CD8-positive, alpha-beta T cell (primary cell): ENCODE measurements at places on chromosomes 12 and 14.

DNA sequence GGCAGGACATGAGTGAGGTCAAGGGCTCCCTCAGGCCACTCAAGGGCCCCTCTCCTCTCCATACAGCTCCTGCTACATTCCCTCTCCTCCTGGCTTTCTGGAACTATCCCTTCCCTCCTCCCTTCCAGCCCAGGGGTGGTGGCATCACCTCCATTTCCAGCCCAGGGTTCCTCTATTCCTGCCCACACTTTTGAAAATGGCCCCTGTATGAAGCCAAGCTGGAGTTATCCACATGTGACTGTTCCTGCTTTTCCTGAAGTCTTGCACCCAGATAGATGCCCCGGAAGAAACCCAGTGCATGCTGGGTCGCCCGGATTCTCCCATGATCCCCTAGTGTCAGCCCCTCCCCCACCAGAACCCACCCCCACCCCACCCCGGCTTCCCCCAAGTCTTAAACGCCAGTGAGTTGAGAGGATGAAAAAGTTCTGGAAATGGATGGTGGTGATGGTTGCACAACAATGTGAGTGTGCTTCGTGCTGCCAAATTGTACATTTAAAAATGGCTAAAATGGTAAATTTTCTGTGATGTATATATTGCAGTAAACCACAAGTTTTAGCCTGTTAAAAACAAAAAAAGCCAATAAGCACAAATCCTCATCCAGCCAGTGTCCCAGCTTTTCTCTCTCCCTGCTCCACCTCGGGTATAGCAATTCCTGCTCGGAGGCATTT, 136.9 kb downstream of the SCARB1 start:
- no peak for DNase-seq

DNA sequence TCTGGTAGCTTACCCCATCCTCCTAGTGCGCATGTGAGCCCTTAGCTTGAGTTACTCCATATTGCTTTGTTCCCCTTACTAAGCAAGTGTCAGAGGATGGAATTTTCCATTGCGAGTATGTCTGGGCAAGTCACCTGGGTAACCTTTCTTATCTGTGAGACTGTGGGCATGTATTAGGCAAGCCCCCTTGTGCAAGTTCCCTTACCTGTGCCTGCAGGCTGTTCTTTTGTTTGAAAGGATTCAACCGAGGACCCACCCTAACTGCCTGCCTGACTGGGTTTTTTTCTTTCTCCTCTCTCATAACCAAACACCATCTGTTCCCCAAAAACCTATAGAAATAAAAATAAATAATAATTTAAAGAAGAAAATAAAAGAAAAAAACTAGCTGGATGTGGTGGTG, 22.3 kb upstream of the PPP2R5E start:
- no peak for DNase-seq

GRCh38 chr14:82112210-82112839, 578.7 kb upstream of the SEL1L start:
- no peak for DNase-seq

DNA sequence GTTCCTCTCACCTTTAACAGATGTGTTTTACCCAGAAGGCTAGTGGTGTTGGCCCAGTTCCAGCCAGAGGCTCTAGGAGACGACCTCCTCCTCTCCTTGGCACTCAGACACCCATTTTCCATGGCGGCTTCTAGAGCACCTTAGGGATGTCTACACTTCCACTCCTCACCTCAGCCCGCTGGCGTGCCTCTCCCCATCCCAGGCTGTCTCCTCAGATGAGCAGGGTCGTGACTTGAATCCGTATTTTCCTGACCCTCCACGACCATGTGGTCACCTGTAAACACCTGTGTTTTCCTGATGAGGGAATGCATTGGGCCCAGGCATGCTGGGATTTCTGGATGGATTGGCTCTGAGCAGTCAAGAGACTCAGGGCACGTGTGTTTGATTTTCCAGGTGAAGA, 21.8 kb upstream of the RIN3 start:
- no peak for DNase-seq

- DNase-seq = no peak
These were observed 26.3 kb upstream of the CISTR start for GRCh38 chr12:53777936-53778644.

- no peak for DNase-seq
These were observed 16.3 kb downstream of the AKAP6 start for GRCh38 chr14:32345311-32345791.

- DNase-seq = no peak
These were observed 7.0 kb downstream of the SLIRP start for GRCh38 chr14:77714926-77715325.

GRCh38 chr14:101721951-101722661, 39.4 kb upstream of the PPP2R5C start:
- DNase-seq = peak; percentile 84

GRCh38 chr12:46370380-46370734, 2.2 kb downstream of the SLC38A2 start:
- no peak for DNase-seq

GRCh38 chr14:50343434-50343833, 31.3 kb downstream of the DMAC2L start:
- DNase-seq = no peak

DNA sequence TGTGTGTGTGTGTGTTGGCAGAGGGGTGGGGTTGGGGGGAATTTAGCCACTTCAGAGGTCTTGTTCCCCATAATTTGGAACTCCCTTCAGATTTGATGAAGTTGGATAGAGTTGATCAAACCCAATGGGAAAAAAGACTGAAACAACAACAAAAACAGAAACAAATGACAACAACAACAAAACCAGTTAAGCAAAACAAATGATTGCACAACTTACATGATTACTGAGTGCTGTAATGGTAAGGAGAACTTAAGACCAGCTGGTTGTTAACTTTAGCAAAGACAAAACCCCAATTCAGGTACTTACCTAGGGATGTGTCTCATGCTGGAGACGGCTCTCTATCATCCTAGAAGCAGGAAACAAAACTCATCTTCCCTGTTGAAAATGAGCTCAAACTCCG, 107.8 kb upstream of the DDHD1 start:
- DNase-seq = no peak

- no peak for DNase-seq
These were observed 33.1 kb downstream of the CLMN start for GRCh38 chr14:95286645-95287044.

- DNase-seq = peak; percentile 84
These were observed 17.7 kb downstream of the RIN3 start for GRCh38 chr14:92531106-92531873.

DNA sequence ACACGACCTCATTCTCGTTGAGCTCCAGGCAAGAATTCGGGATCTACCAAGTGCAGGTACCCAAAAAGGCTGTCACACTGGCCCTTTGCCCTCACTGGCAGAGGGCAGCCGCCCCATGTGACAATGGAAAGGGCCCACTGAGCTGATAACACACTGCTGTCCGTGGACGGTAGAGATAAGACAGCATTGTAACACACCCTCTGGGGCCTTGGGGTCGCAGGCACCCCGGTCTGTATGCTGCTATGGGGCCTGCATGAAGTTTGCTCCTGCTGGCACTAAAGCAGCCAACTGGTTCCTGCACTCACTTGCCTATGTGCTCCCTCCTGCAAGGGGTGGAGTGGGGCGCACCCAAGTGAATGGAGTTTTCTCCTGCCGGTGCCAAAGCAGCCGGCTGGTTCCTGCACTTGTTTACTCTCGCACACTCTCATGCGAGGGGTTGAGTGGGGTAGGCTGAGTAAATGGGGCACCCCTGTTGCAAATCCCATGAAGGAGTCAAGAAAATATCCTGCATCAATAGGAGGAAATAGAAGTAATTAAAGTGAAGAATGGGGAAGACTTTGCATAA, 477.9 kb downstream of the ATP23 start:
- no peak for DNase-seq

GRCh38 chr12:131012279-131013069, 58.8 kb downstream of the ADGRD1 start:
- no peak for DNase-seq

- DNase-seq = no peak
These were observed 953.8 kb downstream of the TRHDE start for GRCh38 chr12:73225941-73226340.

DNA sequence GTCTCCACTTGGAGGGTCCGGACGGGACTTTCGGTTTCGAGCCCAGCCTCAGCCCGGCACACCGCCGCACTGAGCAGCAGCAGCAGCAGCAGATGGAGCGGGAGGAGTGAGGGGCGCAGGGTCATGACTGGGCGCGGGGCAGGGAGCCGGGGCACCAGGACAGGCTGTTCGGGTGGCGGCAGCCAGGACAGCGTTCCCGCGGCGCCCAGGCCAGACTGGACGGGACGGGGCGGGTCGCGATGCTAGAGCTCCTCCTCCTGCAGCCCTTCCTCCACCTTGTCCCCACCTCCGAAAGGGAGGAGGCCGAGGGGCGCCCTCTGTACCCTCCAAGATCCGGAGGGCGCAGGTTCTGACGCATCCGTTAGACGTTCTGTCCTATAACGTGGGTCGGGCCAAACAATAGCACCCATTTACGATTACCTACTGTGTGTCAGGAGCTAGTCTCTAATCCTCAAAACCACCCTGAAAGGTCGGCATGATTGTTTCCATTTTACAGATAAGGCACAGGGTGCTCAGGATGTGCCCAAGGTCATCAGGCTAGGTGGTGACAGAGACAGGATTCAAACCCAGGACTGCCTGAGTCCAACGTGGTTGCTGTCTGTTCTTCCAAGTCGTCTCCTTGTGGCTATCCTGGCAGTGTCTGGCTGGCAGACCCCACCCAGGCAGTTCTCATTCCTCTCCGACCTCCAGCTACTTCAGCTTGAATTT, at the start of gene FKBP11:
TSS of gene FKBP11 (minus strand) at position 189 of the 708 bp plus-strand sequence. CDS start at position 125, 64 bp downstream.
- DNase-seq = peak; percentile 65

- DNase-seq = peak; percentile 63
These were observed 115.5 kb downstream of the SLC2A13 start for GRCh38 chr12:39990122-39991101.

DNA sequence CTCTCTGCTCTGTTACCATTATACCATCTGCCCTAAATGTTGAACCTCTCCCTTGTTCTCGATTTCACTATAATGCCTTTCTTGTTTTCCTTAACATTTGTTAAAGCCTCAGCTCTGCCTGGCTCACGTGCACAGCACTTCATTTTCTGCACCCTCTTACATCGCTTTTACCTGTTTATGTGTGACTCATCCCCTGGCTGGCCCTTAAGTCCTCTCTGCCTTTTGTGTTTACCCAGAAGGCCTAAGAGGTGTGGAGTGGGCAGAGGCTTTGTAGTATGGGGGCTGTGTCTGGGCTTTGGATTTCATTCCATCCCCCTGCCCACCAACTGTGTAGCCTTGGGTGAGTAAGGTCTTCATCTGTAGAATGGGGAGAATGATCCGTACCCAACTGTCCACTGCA, 36.5 kb downstream of the UBE3B start:
- no peak for DNase-seq

DNA sequence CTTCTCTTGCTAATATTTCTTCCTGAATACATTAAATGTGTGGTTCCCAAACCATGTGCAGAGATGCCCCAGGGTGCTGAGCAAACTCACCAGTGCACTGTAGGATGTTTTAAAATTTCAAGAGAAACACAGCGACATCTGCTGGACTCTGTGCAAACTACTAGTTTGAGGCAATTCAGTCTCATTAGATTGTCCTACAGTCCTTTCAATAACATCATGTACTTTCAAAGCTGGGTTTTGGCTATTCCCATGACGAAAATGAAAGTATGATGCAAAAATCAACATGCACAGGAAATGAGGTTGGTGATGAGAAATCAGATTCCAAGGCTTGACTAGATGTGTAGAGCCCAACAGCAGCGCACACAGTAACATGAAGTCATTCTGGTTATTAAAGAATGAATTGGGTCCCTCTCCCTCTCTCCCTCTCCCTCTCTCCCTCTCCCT, 66.3 kb downstream of the CLIP1 start:
- DNase-seq = peak; percentile 10

- DNase-seq = no peak
These were observed 11.3 kb upstream of the FAM222A start for GRCh38 chr12:109702111-109702841.

DNA sequence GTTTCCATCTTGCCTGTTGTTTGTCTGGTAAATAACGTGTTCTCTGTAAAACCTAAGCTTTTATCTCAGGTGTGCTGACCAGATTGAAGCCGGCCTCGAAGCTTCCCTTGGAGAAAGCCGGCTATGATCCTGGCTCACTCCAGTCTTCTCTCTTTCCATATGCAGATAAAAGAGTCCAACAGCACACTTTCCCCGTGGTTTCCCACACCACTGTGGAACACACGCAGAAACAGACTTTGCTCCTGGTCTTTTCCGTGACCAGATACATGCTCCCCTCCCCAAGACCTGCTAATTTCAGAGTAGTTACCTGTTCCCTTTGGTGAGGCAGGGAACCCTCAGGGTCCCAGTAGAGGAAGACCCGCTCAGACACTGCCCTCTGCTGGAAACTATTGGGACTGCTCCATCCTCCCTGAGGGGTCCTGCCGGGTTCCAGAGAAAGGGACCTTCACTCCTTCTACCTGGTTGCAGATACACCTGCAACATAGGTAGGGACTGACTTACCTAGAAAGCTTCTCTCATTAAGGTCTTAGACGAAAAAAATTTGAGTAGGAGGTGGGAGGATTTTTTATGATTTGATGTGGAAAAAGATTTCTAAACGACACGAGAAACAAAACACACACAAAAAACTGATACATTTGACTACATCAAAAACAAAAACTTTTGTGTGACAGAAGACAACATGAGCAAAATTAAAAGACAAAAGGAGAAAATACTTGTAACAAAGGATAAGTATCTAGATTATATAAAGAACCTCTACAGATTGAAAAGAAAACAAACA, 415.4 kb upstream of the CCDC196 start:
- peak; percentile 69 for DNase-seq

GRCh38 chr12:101694297-101694848, 3.1 kb upstream of the CHPT1 start:
- no peak for DNase-seq

GRCh38 chr12:83971781-83972180, 940.8 kb downstream of the SLC6A15 start:
- no peak for DNase-seq

DNA sequence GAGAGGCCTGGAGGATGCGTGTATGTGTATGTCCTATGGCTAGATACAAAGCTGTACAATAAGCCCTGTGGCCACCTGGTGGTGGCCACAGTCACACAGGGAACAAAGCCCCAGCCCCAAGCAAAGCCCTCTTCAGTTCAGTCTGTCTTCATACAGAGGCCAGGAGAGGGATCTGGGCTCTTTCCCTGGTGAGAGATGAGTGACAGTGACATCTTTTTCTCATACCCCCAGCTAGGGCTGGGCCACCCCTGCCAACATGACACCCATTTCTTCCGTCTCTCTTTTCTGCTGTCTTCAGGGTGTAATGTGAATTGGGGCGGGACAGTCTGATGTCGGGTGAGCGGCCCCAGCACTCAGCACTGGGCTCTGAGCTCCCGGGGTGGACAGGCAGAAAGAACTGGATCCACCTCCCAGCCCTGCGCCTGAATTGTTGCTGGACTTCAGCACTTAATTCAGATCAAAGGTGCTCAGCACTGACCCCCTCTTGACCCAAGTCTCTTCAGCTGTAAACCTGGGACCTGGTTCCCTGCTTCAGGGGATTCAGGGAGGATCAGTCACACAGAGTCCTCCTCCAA, 59.8 kb downstream of the SERPINA3 start:
- no peak for DNase-seq

GRCh38 chr12:24039113-24039525, 89.6 kb upstream of the SOX5 start:
- no peak for DNase-seq
